ENCODE measurements at places on chromosomes 4 and X.

GRCh38 chr4:88280228-88280795, 4.0 kb downstream of the PPM1K start:
- DNase-seq, result no peak

GRCh38 chrX:115031989-115032388, 14.6 kb upstream of the IL13RA2 start:
- DNase-seq, result no peak

- no peak for DNase-seq
These were observed 250.3 kb downstream of the DCLK2 start for GRCh38 chr4:150328496-150328895.

- no peak for DNase-seq
These were observed 53.1 kb downstream of the OCRL start for GRCh38 chrX:129593137-129593536.

DNA sequence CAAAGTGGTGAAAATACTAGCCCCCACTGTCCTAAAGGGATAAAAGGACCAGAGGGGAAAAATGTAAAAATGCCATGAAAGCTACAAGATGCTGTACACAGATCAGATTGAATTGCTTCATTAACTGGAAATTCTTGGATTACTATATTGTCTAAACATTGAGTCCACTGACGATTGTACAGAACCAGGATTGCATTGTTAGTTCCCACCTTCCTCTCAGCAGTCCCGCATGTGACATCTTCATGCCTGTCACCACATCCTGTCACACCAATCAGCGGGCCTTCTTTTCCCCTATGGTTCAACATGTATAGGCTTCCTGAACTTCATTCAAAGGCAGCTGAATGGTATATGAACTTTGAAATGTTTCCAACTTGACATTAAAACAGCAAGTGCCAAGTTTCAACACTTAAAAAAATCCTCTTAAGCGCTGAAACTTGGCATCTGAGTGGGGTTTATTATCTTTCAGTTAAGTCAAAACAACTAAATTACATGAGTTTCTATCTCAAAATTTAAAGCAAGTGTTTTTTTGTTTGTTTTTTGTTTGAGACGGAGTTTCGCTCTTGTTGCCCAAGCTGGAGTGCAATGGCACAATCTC, 24.6 kb downstream of the ZRSR2 start:
- no peak for DNase-seq

- DNase-seq, result no peak
These were observed 43.0 kb upstream of the PHOX2B start for GRCh38 chr4:41791557-41791956.

DNA sequence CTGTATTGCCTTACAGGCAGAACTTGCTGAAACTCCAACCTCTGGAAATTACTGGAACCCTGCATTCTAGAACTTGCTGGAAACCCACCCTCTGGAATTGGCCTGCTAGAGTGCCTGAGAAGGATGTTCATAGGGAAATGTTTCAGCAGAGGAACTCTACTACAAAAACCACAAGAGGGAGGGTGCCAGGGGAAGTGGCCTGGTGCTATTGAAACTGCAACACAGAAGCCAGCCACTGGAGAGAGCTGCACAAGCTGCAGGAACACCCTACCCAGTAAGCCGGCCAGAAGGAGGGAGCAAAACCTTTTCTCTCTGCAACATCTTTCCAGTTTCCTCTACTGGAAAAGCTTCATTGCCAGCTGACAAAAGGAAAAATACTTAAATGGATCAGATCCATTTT, 2.5 kb upstream of the BRWD3 start:
- peak; percentile 47 for DNase-seq

- DNase-seq, result no peak
These were observed 95.7 kb downstream of the DRD5 start for GRCh38 chr4:9877123-9877522.

DNA sequence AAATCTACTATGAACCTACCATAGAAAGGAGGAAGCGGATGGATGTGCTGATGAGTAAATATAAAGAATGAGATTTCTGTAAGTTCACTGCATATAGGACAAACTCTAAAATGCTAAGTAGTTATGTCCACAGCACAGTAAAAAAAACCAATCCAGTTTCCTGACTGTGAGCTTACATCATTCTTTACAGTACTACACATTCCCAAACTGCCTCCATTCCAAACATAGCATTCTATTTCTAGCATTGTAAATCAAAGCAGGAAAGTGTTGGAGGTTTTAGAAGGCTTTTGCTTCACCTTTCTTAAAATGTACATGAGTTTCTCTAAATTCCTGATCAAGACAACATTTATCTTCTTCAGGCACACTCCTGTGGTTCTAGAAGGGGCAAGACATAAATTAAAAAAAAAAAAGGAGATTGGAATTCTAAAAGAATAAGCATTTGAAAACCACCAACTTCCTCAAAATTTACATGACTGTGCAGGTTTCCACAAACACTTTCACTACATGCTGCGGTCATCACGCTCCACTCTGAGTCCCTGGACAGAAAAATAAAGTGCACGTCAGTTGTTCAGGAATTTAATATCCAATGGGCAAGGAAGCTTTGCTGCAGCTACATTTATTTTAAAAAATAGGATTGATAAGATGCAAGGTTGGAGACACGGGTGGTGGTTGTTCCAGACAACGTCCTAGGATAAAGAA, 297.6 kb upstream of the STS start:
- no peak for DNase-seq

DNA sequence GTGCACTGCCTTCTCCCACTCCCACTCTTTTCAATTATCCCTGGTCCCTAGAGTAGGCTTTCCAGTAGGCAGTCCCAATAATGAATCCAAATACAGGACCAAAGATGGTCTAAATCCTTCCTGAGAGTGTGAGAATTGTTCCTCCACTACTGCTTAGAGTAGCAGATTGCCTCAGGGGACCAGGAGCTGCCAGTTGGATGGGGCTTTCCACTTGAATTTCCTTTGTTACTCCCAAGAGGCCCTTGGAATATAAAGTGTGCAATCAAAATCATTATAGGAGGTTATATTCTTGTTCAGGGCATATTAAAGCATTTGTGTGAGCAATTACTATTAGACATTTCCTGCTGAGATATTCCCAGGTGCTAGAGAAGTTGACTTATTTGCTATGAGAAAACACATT, 156.6 kb upstream of the TLL1 start:
- no peak for DNase-seq

GRCh38 chrX:53287493-53288138, 6.2 kb upstream of the IQSEC2 start:
- peak; percentile 70 for DNase-seq

- DNase-seq, result no peak
These were observed 97.7 kb downstream of the TMA16 start for GRCh38 chr4:163592212-163592611.

GRCh38 chr4:127362686-127363085, 270.1 kb upstream of the INTU start:
- no peak for DNase-seq

GRCh38 chr4:100117750-100118149, 72.5 kb downstream of the DDIT4L start:
- DNase-seq, result no peak

DNA sequence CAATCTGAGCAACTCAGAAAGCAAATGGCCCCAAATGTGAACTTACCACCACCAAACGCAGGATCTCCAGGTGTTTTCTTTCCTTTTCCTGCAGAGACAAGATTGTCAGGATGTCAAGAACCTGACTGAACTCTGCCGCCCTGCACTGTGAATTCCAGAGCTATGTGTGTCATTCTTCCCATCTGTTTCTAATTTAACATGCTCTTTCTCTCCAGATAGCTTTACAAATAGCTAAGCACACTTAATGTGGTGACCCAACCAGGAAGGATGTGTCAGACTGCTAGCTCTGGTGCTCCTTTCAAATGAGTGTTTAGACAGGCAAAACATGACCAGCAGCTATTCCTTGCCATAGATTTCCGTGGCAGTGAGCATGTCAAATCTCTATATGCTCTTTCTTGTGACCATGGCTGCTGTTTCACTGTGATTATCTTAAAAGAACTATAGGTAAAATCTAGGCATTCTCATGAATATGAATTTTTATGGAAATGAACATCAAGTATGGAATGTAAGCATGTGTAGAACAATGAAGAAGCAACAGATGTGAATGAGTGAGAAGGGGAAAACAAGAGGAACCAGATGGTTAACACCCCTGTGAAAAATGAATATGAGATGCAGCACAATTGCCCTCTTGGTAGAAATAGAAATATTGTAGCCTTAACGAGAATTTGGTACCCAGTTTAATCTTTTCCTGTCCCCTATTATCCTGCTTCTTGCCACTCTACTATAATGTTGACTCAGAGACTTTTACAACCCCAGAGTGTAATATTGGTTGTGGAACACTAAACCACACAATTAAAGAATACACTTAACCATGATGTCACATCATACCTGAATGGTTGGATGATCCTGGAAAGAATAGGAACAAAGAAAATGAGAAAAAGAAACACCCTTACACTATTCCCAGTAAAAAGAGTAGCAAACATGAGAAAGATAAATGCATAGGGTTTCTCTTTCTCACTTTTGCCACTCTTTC, 247.8 kb upstream of the DKK2 start:
- DNase-seq, result no peak

DNA sequence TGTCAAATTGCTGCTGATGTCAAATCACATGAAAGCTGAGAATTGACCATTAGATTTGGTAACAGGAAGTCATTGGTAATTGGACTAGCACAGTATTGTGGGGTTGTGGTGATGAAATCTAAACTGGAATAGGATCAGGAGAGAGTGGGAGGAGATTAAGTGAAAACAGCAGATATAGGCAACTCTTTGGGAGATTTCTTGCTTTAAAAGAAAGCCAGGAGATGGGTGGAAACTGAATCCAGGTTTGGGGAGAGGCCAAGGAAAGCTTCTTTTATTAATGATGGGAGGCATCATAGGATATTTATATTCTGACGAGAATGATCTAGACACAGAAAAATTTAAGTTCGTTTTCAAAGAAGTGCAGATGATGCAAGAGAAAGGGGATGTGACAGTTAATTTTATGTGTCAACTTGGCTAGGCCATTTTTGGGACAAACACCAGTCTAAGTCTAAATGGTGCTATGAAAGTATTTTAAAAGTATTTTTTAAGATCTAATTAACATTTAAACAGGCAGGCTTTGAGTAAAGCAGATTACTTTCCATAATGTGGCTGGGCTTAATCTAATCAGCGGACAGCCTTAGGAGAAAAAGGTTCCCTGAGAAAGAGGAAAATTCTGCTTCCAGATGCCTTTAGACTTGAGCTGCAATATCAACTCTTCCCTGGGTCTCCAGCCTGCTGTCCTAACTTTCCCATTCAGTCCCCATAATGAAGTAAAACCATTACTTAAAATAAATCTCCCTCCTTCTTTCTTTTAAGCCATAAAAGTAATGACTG, 24.7 kb downstream of the SEC24D start:
- no peak for DNase-seq

GRCh38 chrX:49206543-49206942, 6.5 kb upstream of the SYP start:
- DNase-seq, result no peak

DNA sequence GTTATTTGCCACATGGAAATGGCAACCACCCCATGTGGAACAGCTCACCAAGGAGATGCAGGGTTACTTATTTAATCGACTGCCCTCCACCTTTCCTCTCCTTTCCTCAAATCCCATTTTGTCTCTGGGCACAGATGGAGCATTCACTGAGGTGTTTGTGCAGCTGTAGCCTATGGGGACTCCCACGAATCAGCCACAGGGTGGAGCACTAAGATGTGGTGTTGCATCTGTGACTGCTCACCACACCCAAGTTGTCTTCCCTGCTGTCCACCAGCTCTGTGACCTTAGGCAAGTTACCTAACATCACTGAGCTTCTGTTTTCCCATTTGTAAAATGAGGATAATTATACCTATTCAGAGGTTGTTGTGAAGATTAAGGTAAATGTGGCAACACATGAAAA, 252.4 kb upstream of the CPEB2 start:
- peak; percentile 35 for DNase-seq

GRCh38 chrX:19683817-19684216, 168.5 kb upstream of the MAP3K15 start:
- no peak for DNase-seq

- no peak for DNase-seq
These were observed 52.8 kb upstream of the TAB3 start for GRCh38 chrX:30941898-30942297.

GRCh38 chrX:12894074-12895030, 12.1 kb upstream of the TLR8 start:
- DNase-seq, result peak; percentile 47

DNA sequence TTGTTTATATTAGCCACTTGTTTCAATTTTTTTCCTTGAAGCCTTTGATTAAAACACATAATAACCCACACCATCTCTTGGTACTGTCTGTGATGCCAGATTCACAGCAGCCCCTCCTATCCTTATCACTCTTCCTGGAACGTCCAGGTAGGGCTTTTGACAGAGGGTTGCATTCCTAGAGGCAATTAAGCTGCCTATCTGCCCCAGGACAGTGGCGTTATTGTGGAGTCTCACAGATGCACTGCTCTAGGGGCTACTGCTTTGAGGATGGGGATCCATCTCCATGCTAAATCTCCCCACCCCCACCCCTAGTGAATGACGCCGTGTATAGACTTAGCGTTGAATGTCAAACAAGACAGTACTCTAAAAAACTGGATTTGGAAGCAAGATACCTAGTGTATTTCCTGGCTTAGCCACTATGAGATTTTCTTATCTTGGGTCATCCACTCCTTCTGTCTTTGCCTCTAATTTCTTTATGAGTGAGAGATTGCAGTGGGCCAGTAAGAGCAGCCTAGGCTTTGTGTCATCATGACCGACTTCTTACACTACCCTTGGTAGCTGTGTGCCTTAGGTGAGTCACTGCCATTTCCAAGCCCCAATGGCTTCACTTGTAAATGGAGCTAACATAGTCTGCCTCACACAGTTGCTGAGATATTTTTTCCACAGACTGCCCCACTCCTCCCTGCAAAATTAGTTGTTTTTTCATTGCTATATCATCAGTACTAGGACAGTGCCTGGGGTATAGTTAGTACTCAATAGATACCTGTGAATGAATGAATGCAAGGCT, 90.9 kb downstream of the EGF start:
- DNase-seq, result no peak

DNA sequence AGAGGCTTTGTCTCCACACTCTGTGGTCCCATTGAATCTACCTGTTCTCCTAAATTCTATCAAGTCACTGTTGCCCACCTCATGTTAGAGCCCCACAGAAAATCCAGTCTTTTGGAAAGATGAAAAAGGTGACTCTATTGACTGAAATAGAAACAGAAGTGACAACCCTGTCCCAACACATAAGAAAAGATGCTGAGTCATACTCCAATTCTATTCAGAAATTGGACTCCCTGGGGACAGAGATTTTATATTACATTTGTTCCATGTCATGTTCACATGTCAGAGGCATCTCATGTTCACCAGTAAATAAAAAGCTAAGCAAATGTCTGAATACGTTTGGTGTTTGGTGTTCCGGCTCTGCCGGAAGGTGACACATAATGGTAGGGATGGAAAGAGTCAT, 2.9 kb upstream of the GRPR start:
- no peak for DNase-seq
